ENCODE measurements at places on chromosomes 1 and 21. TPM values are rescaled to one million over a fixed set of nuclear protein-coding genes. Genes with fewer than 3 reads are reported as not detected.

The FBXO28 gene
- 100 TPM for total RNA-seq

The GART gene
- total RNA-seq = 102 TPM

The OR6N1 gene
- not detected for total RNA-seq

The DMBX1 gene
- total RNA-seq = 0.88 TPM

The ELF3 gene
- 907 TPM for total RNA-seq

The S100A7 gene
- total RNA-seq = not detected

The CLCNKB gene
- total RNA-seq = not detected

The COQ8A gene
- 24.6 TPM for total RNA-seq

The PLEKHA6 gene
- 94.9 TPM for total RNA-seq

The DYNLT5 gene
- not detected for total RNA-seq

The SLAMF9 gene
- not detected for total RNA-seq

The TCEA3 gene
- total RNA-seq = 1.5 TPM

The SPATA6 gene
- total RNA-seq = 15.7 TPM

The MAP3K7CL gene
- 2.7 TPM for total RNA-seq

The OR2T11 gene
- not detected for total RNA-seq

The RAB13 gene
- total RNA-seq = 87.5 TPM

The CDC7 gene
- 16.0 TPM for total RNA-seq

The TMPRSS3 gene
- 10.3 TPM for total RNA-seq

The KLHDC9 gene
- total RNA-seq = 5.3 TPM

The ABCA4 gene
- 0.31 TPM for total RNA-seq

The MATN1 gene
- total RNA-seq = not detected

The PLA2G2A gene
- not detected for total RNA-seq

The NUP210L gene
- total RNA-seq = not detected

Data from Calu3 (cell line).